ENCODE measurements at places on chromosomes 11 and 22.

- no peak overlapping the region for H3K27ac ChIP-seq
- DNase-seq, result no peak
- H3K36me3 ChIP-seq, result no peaks in the 10 kb centered on the region
- H3K4me1 ChIP-seq, result no peaks in the 10 kb centered on the region
- no peak overlapping the region for H3K4me3 ChIP-seq
- H3K27me3 ChIP-seq, result no peaks in the 10 kb centered on the region
These were observed 138.9 kb downstream of the DDX10 start for GRCh38 chr11:108803776-108804175.

GRCh38 chr22:44448271-44448830, 49.7 kb downstream of the RTL6 start:
- H3K27ac ChIP-seq, result no peak overlapping the region
- peak; percentile 83 for DNase-seq
- H3K4me1 ChIP-seq, result peaks cover 7% of the 10 kb centered on the region
- no peaks in the 10 kb centered on the region for H3K27me3 ChIP-seq

- H3K4me1 ChIP-seq, result peaks cover 30% of the 10 kb centered on the region
- no peaks in the 10 kb centered on the region for H3K27me3 ChIP-seq
- no peak for DNase-seq
These were observed 562 bp downstream of the ZBED4 start for GRCh38 chr22:49853981-49854831.

DNA sequence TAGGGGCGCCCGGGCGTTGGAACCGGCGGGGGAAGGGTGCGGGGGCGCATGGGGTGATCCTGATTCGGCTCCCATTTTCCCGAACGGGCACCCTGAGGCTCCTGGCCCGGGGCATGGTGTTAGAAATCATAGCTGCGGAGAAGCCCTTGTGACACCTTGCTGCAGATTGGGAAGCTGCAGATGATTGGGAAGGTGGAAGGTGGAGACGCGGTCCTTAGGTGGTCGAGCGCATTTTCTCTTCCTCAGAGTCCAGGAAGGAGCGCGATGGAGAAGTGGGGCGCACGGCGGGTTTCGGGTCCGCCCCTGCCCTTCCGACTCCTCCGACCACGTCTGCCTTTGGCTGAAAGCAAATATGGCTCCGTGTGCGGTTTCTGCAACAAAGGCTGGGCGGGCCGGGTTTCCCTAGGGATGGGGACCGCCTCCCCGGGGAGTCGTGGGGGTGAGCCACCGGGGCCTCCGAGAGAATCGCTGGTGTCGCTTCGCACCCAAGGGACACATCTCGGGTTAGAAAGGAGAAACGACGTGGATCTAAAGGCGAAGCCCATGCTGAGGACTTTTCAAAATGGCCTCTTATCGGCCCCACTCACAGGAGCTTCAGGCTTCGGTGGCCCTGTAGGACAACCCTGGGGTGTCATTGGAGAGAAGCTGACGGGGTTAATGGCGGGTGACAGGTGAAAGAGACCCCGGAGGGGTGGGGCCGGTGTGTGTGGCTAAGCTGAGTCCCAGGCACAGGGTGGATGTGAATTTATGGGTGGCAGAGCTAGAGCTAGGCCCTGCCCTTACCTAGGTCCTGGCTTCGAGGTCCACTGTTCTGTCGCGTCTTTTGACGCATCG, 707 bp upstream of the FTH1 start:
- no peak for DNase-seq
- no peaks in the 10 kb centered on the region for H3K27me3 ChIP-seq
- H3K36me3 ChIP-seq, result peaks cover 37% of the 10 kb centered on the region

GRCh38 chr11:98871690-98872089, 149.1 kb upstream of the CNTN5 start:
- no peaks in the 10 kb centered on the region for H3K27me3 ChIP-seq
- no peak overlapping the region for H3K4me3 ChIP-seq
- H3K36me3 ChIP-seq, result no peaks in the 10 kb centered on the region
- DNase-seq, result no peak
- no peaks in the 10 kb centered on the region for H3K4me1 ChIP-seq
- H3K27ac ChIP-seq, result no peak overlapping the region

GRCh38 chr22:27003297-27003696, 345.9 kb downstream of the MIAT start:
- DNase-seq, result no peak
- no peaks in the 10 kb centered on the region for H3K27me3 ChIP-seq
- no peaks in the 10 kb centered on the region for H3K36me3 ChIP-seq
- no peak overlapping the region for H3K4me3 ChIP-seq
- H3K27ac ChIP-seq, result peak overlapping the region; percentile 8
- peaks cover 13% of the 10 kb centered on the region for H3K4me1 ChIP-seq

- peaks cover 15% of the 10 kb centered on the region for H3K4me1 ChIP-seq
- H3K36me3 ChIP-seq, result peaks cover 25% of the 10 kb centered on the region
- no peak overlapping the region for H3K4me3 ChIP-seq
- DNase-seq, result no peak
- H3K27ac ChIP-seq, result no peak overlapping the region
- H3K27me3 ChIP-seq, result no peaks in the 10 kb centered on the region
These were observed 2.1 kb upstream of the DLAT start for GRCh38 chr11:112023104-112023503.

DNA sequence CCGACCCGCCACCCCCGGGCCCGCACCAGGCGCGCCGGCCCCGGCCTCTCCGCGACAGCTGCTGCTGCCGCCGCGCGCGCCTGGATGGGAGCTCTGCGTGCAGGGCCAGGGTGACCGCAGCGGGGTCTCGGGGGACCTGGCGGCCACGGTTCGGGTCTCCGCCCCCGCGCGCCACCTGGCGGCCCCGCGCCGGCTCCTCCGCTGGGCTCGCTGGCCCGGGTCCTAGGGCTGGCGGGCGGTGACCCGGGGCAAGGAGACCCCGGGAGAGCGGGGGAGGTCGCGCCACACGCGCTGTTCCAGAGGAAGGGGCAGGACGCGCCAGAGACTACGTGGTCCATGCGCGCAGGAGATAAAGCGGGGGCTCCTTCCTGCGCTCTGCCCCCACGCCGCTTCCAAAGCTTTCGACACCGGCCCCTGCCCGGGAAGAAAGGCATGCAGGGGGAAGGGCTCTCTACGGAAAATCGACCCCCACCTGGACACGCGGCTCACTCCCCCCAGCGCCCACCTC, 562 bp downstream of the SHANK2 start:
- H3K36me3 ChIP-seq, result no peaks in the 10 kb centered on the region
- DNase-seq, result no peak
- H3K27me3 ChIP-seq, result peaks cover 5% of the 10 kb centered on the region
- H3K27ac ChIP-seq, result no peak overlapping the region
- peaks cover 26% of the 10 kb centered on the region for H3K4me1 ChIP-seq

DNA sequence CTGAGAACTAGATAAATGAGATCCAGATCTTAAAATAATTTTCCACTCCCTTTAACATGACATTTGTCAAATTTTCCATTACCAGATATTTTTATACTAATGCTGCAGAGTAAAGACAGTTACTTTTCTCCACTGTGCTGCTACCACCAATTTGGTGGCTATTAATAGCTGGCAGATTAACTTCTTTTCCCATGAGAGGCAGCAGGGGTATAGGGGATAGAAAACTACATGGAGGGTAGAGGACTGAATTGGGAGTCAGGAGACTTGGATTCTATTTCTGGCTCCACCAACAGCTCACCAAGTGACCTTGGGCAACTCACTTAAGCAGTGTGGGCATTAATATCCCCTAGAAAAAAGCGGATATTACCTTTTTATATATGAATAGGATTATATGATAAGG, 69.2 kb downstream of the KIF18A start:
- no peak for DNase-seq
- no peak overlapping the region for H3K4me3 ChIP-seq
- no peaks in the 10 kb centered on the region for H3K27me3 ChIP-seq

DNA sequence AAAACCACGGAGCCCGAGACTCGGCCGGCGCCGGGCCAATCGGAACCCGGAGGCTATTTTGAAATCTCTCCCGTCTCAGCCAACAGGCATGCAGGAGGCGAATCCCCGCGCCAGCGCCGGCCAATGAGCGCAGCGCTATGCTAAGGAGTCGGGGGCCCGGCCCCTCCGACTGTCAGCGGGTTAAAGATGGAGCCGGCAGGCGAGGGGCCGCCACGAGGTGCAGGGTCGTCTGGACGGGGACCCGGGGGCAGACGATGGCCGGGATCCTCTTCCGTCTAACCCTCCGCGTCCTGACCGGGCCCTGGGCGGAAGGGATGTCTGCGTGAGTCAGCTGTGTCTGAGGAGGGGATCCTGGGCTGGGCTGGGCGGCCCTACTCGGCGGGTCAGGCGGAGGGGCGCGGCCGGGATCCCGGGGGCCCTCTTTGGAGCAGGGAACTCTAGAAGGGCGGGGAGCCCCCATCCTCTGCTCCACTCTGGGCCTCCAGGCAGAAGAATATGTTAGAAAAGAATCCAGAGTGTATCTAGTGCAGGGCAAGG, 10.0 kb downstream of the SDF2L1 start:
- H3K4me3 ChIP-seq, result peak overlapping the region; percentile 71
- H3K4me1 ChIP-seq, result peaks cover 15% of the 10 kb centered on the region
- H3K36me3 ChIP-seq, result no peaks in the 10 kb centered on the region
- H3K27ac ChIP-seq, result no peak overlapping the region
- peak; percentile 92 for DNase-seq

- no peak overlapping the region for H3K4me3 ChIP-seq
- H3K36me3 ChIP-seq, result no peaks in the 10 kb centered on the region
- peak; percentile 81 for DNase-seq
- H3K4me1 ChIP-seq, result no peaks in the 10 kb centered on the region
These were observed 36.0 kb downstream of the PRCP start for GRCh38 chr11:82864268-82864667.

DNA sequence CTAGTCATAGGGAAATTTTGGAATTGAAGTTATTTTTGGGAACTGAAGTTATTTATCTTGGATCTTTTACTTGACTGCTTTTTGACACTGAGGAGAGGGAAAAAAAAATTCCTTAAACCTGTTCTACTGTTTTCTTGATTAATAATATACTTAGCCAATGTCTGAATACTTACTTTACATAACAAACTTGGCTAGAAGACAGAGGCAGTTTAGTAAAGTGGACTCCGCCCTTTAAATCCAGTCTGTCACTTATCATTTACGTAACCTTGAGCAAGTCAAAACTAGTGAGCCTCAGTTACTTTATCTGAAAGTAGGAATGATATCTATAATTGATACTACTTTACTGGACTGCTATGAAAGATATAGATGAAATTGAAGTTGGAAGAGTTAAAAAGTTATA, 19.5 kb downstream of the CTSC start:
- H3K4me3 ChIP-seq, result no peak overlapping the region
- H3K36me3 ChIP-seq, result no peaks in the 10 kb centered on the region
- no peak for DNase-seq
- no peak overlapping the region for H3K27ac ChIP-seq
- no peaks in the 10 kb centered on the region for H3K27me3 ChIP-seq
- peaks cover 36% of the 10 kb centered on the region for H3K4me1 ChIP-seq

DNA sequence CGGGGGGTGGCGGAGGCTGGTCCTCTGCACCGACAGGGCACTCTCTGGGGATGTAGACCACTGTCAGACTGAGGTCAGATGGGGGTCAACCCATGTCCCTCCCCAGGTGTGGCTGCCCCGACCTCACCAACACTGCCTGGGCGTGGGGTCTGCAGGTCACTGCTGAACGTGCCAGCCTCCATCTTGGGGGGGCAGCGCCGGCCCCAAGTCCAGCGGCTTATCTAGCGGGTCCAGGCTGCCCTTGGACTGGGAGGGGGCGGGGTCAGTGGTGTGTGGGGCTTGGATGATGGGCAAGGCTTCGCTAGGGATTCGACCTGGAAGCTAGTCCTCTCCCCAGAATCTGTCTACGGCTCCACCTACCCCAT, 178.2 kb downstream of the IGLL1 start:
- H3K4me3 ChIP-seq, result no peak overlapping the region
- no peaks in the 10 kb centered on the region for H3K4me1 ChIP-seq
- no peak overlapping the region for H3K27ac ChIP-seq

- no peak overlapping the region for H3K4me3 ChIP-seq
- H3K27me3 ChIP-seq, result no peaks in the 10 kb centered on the region
- no peaks in the 10 kb centered on the region for H3K36me3 ChIP-seq
- H3K4me1 ChIP-seq, result no peaks in the 10 kb centered on the region
- DNase-seq, result no peak
These were observed 29.4 kb downstream of the DAGLA start for GRCh38 chr11:61709572-61709971.

DNA sequence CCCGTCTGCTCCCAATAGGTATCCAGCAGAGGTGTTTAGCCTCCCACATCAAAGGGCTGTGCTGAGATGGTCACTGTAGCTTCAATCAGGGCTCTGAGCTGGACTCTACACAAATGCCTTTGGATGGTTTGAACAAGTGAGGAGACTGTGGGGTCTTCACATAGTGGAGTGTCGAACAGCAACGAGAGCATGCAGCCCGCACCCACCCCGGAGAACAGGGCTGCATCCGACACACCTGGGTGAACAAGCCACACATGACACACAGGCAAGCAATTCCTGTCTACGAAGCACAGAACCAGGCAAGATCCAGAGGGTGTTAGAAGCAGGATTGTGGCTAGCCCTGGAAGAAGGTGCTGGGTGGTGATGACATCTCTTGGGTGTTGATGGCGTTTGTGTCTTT, 58.0 kb upstream of the FGF3 start:
- no peak overlapping the region for H3K27ac ChIP-seq
- H3K36me3 ChIP-seq, result no peaks in the 10 kb centered on the region
- H3K4me3 ChIP-seq, result no peak overlapping the region
- no peak for DNase-seq
- H3K27me3 ChIP-seq, result peaks cover 37% of the 10 kb centered on the region

DNA sequence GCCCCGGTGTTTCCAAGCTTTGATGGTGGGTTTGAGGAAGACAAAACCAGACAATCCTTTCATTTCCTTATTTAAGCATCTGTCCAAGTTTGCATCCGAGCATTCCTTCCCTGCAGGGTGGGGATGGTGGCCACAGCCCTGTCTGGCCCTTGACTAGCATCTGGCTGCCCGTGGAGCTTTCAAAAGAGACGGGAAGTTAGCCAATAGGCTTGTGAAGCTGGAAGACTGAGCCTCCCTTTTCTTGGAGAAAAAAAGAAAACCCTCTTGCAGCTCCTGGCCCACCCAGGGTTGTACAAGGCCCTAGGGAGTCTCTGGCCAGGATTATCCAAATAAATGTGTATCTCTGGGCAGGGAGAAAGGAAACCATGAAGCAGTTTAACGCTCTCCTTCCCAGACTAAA, 60.6 kb downstream of the MICAL2 start:
- H3K4me3 ChIP-seq, result peak overlapping the region; percentile 2
- DNase-seq, result peak; percentile 86
- peak overlapping the region; percentile 91 for H3K27ac ChIP-seq
- peaks cover 5% of the 10 kb centered on the region for H3K36me3 ChIP-seq
- H3K4me1 ChIP-seq, result peaks cover 37% of the 10 kb centered on the region

DNA sequence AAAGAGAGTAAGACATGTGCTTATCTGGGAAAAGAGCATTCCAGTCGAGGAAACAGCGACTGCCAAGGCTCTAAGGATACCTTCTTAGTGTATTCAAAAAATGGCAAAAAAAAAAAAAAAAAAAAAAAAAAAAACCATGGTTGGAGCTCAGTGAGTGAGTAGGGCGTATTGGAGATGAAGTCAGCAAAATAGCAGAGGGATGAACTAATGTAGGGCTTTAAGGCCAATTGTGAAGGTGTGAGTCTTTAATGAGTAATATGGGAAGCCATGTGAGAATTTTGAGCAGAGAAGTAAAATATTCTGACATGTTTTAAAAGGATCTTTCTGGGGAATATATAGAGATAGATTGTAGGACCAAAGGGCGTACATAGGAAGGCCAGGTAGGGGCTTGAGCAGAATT, 498.6 kb upstream of the ISX start:
- no peaks in the 10 kb centered on the region for H3K27me3 ChIP-seq
- H3K4me3 ChIP-seq, result no peak overlapping the region
- no peak for DNase-seq
- H3K36me3 ChIP-seq, result no peaks in the 10 kb centered on the region
- no peak overlapping the region for H3K27ac ChIP-seq

GRCh38 chr22:23970816-23971486, 3.3 kb downstream of the DDT start:
- peaks cover 29% of the 10 kb centered on the region for H3K36me3 ChIP-seq
- no peak overlapping the region for H3K4me3 ChIP-seq
- no peaks in the 10 kb centered on the region for H3K4me1 ChIP-seq
- H3K27ac ChIP-seq, result no peak overlapping the region
- H3K27me3 ChIP-seq, result no peaks in the 10 kb centered on the region
- DNase-seq, result no peak

All from tibial artery (tissue), 4 donors.